ENCODE measurements at places on chromosomes 5 and 9. TPM values are rescaled to one million over a fixed set of nuclear protein-coding genes. Genes with fewer than 3 reads are reported as not detected.

TAF11L9 gene
- total RNA-seq, result not detected

PTGR1 gene
- 44.8 TPM for total RNA-seq

ANKRD31 gene
- 1.5 TPM for total RNA-seq

PCA3 gene
- total RNA-seq, result 0.27 TPM

RANBP6 gene
- 60.9 TPM for total RNA-seq

FRMPD1 gene
- 34.9 TPM for total RNA-seq

SLC6A19 gene
- 0.27 TPM for total RNA-seq

PCDHB7 gene
- total RNA-seq, result 7.9 TPM

ACSL6 gene
- total RNA-seq, result 73.4 TPM

SKP2 gene
- total RNA-seq, result 43.4 TPM

KIF27 gene
- 26.2 TPM for total RNA-seq

ARAP3 gene
- total RNA-seq, result 8.0 TPM

OLFML2A gene
- 62.5 TPM for total RNA-seq

OR13C9 gene
- total RNA-seq, result not detected

GALNT12 gene
- total RNA-seq, result 6.2 TPM

TESK1 gene
- 23.4 TPM for total RNA-seq

PLPP7 gene
- total RNA-seq, result 15.3 TPM

PDE8B gene
- 5.7 TPM for total RNA-seq

SUSD1 gene
- 44.2 TPM for total RNA-seq

ANKRD20A1 gene
- total RNA-seq, result 7.1 TPM

PCDHA1 gene
- total RNA-seq, result 0.71 TPM

TNC gene
- total RNA-seq, result 44.4 TPM

TMEM161B gene
- 70.0 TPM for total RNA-seq

SPATA31C2 gene
- not detected for total RNA-seq

PCDHGA1 gene
- total RNA-seq, result 1.8 TPM

SERF1A gene
- total RNA-seq, result 27.3 TPM

STING1 gene
- 20.9 TPM for total RNA-seq

NOL8 gene
- 42.9 TPM for total RNA-seq

SLC4A9 gene
- not detected for total RNA-seq

NMUR2 gene
- total RNA-seq, result 0.22 TPM

GARIN3 gene
- not detected for total RNA-seq

C1QTNF2 gene
- total RNA-seq, result 16.9 TPM

RGS3 gene
- 40.4 TPM for total RNA-seq

SPRY4 gene
- total RNA-seq, result 12.1 TPM

RNF44 gene
- 24.9 TPM for total RNA-seq

F2RL1 gene
- total RNA-seq, result 4.2 TPM

All from camera-type eye (tissue), 1 donor.